Fibroblast of skin of left quadriceps (primary cell): ENCODE measurements at places on chromosomes 11 and 22.

DNA sequence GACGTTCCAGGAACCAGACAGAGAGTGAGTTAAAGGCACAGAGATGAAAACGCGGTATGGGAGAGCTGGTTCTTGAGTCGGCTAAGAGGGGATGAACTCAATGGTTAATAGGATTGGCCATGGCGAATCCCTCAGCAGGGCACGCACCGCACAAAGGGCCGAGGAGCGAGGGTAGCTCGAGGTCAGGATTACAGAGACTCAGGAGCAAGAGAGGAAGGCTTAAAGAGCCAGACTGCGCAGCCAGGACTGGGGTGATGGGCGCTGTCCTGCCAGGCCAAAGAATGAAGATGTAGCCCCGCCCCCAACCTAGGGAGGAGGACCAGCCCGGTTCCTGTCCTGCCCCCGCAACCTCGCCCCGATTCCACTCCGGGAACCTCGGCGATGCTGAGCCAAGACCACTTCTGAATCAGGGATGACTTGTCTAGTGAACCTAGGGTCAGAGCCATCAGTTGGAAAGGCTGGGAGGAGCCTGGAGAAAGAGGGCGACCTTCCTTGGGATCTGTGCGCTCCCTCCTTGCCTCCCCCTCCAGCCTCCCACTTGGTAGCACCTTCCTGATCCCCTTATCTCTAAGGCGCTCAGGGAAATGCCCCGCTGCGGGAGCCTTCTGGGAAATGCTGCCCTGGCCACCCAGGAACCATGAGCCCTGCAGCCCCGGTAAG, at the start of gene PLEKHB1:
TSS of gene PLEKHB1 (plus strand) at position 610 of the 660 bp plus-strand sequence. CDS start at position 638, 28 bp downstream.
- no peak for DNase-seq

DNA sequence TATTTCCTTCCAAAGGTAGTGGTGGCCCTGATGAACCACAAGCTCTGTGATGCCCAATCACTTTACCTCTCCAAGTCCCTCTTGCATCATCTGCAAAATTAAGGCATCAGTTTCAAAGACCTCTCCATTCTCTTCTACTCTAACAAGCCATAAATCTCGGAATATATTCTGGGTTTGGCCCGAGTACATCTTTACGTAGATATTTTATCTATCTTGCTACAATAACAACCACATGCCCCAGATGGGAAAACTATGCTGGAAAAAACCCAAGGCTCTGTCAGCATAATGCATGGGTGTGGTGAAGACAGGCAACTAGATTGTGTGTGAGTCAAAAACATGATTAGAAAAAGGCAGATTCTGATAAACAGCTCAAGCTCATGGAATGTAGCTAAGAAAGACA, 228.2 kb upstream of the BLID start:
- DNase-seq, result peak; percentile 100

DNA sequence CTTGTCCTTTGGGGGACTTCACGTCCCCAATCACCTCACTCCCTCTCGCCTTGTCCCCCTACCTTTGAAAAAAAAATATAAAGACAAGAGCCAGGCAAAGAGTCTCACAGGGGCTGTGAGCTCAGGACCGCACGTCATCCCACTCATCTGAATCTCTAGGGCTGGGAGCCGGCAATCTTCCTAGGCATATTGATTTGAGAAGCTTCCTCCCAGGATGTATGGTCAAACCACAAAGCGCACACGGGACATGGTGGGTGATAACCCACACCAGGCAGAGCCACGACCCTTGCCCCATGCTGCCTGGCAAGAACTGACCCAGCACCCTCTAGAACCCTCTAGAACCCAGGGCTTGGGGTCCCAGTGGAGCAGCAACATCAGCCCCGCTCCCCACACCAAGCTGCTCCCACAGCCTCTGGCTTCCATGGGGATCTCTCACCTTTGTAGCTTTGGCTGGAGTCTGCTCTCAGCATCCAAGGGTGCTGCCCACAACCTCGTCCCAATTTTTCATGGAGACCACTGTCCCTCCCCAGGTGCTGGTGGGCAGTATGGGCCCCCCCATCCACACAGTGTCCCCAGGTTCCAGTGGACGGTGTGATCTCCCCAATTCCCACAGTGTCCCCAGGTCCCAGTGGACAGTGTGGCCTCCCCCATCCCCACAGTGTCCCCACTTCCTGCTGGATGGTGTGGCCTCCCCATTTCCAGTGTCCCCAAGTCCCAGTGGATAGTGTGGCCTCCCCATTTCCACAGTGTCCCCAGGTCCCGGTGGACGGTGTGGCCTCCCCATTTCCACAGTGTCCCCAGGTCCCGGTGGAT, 85.2 kb upstream of the FGF3 start:
- DNase-seq, result no peak

- DNase-seq, result no peak
These were observed 83.7 kb downstream of the MYO7A start for GRCh38 chr11:77211594-77212251.

DNA sequence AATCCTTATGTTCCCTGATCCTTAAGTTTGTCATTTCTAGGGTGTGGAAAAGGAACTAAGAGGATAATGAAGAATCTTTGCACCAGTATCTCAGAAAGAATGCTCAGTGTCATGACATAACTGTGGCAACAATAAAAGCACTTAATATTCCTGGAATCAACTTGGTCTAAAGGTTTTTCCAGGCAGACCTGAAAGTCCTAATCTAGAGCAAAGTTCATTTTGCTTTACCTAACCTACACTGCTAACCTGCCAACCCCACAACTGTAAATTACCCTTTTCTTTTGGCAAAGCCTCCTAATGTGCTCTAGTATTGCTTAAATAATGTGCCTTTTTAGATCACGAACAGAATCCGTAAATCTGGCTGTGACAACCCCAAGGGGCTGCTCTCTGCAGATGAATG, 82.5 kb downstream of the AMBRA1 start:
- DNase-seq, result no peak

DNA sequence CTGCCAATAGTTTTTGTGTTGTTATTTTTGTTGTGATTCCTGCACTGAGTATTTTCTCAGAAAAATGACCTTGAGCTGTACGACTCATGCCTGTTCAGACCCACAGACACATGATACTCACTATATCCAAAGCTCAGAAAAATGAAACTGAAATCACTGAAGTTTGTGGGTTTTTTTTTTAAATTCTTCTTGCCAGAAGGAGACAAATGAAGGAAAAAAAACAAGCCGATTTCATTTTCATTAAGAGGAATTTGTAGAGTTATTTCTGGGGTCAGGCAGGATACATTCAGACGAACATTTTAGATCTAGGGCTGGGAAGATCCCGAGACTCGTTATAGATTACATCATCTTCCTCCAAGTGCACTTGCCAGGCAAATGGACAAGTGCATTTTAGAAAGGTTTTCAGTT, 60.4 kb downstream of the BMAL1 start:
- peak; percentile 20 for DNase-seq

- no peak for DNase-seq
These were observed 16.5 kb downstream of the TMEM258 start for GRCh38 chr11:61775606-61776554.

DNA sequence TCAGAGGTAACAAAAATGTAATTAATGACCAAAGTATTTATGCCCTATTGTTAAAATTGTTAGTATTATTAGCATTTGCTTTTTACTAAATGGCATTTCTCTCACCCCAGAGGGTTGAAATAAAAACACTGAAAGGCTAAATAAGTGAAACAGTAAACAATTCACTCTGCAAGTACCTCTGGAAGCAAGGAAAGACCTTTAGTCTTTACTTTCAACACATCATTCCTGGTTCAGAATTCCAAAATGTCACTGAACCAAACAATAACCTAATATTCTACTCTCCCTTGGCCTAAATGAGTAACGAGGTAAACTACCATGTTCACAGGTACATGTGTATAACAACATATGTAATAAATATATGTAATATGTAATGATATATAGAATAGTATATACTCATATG, 369.3 kb downstream of the TTC28 start:
- no peak for DNase-seq

DNA sequence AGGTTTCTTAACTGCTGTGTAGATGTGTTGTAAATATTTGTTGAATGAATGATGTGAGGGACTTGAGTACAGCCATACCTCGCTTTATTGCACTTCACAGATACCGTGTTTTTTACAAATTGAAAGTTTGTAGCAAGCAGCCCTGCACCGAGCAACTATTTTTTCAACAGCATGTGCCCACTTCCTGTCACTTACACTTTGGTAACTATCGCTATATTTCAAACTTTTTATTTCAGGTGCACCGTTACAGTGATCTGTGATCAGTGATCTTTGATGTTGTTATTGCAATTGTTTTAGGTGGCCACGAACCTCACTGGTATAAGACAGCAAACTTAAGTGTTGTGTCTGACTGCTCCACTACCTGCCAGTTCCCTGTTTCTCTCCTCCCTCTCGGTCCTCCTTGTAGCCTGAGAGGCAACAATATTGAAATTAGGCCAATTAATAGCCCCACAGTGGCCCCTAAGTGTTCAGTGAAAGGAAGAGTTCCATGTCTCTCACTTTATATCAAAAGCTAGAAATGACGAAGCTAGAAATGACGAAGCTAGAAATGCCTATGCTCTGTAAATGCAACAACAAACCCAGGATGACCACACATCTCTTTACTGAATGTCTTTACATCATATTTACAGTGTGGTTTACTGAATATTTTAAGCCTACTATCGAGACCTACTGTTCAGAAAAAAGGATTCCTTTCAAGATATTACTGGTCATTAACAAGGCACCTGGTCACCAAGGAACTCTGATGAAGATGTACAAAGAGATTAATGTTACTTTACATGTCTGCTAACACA, 1.0 kb downstream of the SFI1 start:
- DNase-seq, result no peak
